ENCODE measurements at places on chromosomes 4 and X.

- no peak for DNase-seq
These were observed 165.6 kb downstream of the FRAS1 start for GRCh38 chr4:78222575-78223186.

- no peak for DNase-seq
These were observed 13.6 kb downstream of the MFAP3L start for GRCh38 chr4:170012629-170012958.

GRCh38 chr4:39384563-39384962, 18.4 kb upstream of the RFC1 start:
- no peak for DNase-seq

- DNase-seq: no peak
These were observed 1.7 kb downstream of the KCNIP4 start for GRCh38 chr4:21946858-21947257.

- DNase-seq: no peak
These were observed 41.1 kb downstream of the BMPR1B start for GRCh38 chr4:94798808-94799207.

DNA sequence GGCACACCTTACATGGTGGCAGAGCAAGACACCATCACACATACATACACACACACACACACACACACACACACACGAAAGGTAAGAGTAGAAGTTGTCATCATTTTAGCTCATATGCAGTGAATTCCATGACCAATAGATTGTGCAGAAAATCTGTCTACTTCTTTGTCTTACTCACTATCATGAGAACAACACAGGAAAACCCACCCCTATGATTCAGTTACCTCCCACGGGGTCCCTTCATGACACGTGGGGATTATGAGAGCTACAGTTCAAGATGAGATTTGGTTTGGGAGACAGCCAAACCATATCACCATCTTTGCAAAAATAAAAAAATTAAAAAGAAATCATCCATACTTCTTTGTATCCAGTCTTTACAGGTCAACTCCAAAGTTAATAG, 221.1 kb downstream of the BMPR1B start:
- DNase-seq: no peak

DNA sequence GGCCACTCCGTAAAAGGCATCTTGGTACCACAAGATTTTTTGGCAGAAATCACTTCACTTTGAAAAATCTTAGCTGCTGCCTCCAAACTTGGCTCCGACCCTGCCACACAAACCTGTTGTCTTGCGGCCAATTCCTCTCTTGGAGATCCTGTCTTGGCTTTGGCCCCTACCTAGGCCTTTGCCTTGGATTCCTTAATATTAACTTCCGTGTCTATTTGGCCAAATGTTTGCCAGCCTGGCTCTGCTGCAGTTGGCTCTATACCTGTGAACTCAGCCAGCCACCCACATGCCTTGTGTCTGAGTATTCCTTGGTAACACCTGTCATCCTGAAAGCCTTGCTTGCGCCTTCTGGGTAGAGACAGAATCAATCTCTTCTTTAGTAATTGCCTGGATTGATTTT, 12.5 kb downstream of the GRXCR1 start:
- DNase-seq: no peak

DNA sequence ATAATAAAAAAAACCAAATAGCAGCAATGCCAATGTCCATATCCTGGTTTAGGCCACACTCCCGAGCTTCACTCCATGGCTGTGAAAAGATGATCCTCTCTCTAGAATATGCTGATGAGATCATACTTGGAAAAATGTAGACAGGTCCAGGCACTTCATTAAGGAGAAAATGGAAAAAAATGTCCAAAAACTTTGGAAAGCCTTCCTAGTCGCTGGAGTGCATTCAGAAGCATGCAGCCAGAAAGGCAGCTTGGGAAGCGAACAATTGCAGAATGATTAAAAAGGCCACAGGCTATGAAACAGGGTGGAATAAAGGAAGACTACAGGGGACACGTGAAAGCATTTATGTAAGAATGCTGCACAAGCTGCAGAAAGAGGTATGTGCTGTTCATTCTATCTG, 165.6 kb upstream of the HCCS start:
- no peak for DNase-seq

GRCh38 chr4:166518776-166519175, 645.7 kb downstream of the TLL1 start:
- DNase-seq: no peak

DNA sequence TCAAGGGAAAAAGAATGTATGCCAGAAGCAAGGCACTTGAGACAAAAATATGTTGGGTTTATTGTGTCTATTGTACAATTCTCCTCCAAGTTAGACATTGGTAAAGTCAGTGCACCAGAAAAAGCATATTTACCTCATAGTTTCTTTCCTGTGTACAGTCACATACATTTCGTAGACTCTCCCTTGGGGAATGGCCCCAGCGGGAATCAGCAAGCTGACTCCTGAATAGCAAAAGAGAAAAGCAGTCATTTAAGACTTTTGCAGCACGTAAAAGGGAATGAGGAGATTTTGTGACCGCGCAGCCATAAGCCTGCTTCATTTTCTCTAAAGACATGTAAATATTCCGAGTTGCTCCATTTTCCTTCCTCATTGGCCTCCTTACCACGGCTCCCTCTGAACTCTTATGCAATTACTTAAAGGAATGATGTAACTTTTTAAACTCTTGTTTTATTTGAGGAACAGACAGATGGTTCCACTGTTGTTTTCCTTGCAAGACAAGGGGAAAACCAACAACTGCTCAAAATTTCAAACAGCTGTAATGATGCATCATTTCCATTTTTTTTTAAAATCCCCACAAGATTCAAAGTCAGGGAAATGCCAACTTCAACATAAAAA, 332.7 kb downstream of the UNC5C start:
- no peak for DNase-seq

All from spleen (tissue), 13 donors.